H4 (cell line): ENCODE measurements at places on chromosomes 12 and 14. TPM values are rescaled to one million over a fixed set of nuclear protein-coding genes. Genes with fewer than 3 reads are reported as not detected.

Gene LHX5
- total RNA-seq = not detected in 2 replicates

Gene P3H3
- 29.5 and 35.2 TPM in 2 replicates for total RNA-seq

Gene LYSET
- 22.7 and 28.7 TPM in 2 replicates for total RNA-seq

Gene COX8C
- not detected in 2 replicates for total RNA-seq

Gene TMTC2
- total RNA-seq = 2.6 and 4.0 TPM in 2 replicates

Gene POTEM
- not detected in 2 replicates for total RNA-seq

Gene C14orf132
- total RNA-seq = 7.4 and 9.4 TPM in 2 replicates
